Naive thymus-derived CD4-positive, alpha-beta T cell (primary cell): ENCODE measurements at places on chromosomes 11 and 22.

DNA sequence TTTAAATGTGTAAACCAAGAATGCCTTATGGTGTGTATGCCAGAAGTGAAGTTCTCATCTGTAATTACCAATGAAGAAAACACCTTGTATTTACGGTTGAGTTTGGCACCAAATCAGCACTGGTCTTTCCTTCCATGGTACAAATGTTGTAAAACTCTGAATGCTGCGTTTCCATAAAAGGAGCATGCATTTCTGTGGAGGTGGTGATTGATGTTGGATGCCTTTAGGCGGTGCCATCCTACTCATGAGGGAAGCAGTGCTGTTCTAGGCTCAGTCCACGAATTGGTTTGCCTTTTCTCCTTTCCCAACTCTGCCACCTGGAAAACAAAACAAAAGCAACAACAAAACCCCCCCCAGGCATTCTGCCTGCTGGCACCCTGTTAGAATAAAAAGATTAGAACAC, 124.4 kb downstream of the TEAD1 start:
- DNase-seq, result no peak

- DNase-seq, result no peak
Observed at GRCh38 chr11:69075421-69076128, 26.8 kb downstream of the TPCN2 start.

DNA sequence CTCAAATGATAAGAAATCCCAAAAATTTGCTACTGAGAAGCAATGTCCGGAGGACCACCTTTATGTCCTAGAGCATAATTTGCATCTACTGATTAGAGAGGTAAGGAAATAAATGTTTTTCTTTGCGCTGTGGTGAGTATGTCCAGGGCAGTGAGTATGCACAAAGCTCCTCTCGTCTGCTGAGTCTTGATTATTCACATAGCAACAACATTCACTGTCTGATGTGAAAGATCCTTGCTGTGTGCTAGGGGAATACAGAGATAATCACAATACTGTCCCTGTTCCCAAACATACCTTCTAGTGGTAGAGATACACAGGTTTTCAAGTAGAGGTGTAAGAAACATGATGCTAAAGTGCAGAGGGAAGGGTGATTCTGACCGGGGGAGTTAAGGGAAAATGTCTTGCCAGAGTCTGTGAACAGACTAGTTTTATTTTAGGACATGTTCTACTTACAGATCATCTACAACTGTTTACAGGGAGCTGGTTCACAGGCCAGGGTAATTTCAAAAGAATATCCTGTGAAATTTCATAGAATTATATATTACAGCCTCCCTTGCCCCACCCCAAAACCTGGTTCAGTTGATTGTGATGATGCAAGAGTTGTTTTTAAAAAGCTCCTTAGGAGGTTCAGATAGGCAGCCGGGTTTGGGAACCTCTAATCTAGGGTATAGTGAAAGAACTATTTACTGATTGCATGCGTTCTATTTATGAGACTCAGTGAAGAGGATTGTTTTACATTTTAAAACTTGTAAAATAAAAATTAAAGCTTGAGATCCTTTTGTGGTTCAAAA, 12.6 kb downstream of the MED17 start:
- no peak for DNase-seq

- DNase-seq, result no peak
Observed at GRCh38 chr22:37824674-37825641, 1.8 kb downstream of the GALR3 start.

GRCh38 chr22:22749167-22749758, 104.8 kb downstream of the GGTLC2 start:
- DNase-seq, result no peak

- DNase-seq, result no peak
Observed at GRCh38 chr11:27041141-27041899, 705 bp downstream of the BBOX1 start.

DNA sequence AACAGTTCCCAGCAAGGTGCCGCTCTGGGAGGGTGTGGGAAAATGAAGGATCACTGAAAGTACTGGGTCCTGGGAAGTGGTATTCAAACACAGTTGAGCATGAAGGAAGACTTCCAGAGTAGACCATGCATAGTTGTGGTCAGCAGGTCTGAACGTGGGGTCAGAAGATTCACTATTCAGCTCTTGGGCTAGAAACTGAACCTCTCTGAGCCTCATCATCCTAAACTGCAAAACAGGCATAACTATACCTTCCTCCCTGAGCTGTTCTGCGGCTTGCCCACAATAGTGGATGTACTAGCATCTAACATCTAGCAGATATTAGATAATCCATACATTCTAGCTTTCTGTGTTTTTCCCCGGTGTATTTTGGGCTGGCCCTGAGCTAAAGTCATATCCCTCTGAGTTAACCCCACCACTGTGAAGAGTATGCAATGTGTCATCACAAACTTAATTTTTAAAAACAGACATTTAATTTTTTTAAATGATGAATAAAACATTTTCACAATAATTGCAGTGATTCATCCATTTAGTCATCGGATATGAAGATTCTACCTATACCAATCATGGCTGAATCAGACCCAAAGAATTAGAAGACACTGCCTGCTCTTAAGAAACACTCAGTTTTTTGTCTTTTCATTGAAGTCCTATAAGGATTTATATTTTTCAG, 179.1 kb downstream of the BLID start:
- DNase-seq, result no peak

DNA sequence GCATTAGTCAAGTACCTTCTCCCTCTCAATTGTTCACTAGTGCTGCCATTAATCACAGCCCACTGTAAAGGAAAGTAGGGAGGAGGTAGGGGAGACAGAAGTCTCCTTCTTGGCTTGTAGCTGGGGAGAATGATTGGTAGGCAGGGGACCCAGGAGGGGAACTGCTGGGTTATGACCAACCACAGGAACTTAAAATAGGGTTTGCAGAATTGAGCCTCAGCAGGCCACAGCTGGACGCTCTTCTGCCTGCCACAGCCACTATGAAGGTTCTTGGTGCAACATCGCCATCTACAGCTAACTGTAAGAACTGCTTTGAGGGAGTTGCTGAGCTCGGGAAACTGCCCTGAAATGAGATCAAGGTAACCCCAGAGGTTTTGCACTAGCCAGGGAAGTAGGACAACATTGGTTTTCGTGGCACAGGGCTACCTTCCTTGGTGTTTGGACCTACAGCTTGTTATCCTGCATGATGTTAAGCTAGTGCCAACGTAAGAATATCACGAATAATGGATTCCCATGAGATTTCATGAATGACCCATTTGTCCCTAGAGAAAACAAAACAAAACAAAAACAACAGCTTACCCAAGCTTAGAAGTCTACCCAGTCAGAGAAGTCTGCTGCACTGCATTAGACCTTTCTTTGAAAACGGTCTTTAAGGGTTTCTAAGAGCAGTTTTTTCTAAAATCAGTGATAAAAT, 787.1 kb upstream of the API5 start:
- no peak for DNase-seq

DNA sequence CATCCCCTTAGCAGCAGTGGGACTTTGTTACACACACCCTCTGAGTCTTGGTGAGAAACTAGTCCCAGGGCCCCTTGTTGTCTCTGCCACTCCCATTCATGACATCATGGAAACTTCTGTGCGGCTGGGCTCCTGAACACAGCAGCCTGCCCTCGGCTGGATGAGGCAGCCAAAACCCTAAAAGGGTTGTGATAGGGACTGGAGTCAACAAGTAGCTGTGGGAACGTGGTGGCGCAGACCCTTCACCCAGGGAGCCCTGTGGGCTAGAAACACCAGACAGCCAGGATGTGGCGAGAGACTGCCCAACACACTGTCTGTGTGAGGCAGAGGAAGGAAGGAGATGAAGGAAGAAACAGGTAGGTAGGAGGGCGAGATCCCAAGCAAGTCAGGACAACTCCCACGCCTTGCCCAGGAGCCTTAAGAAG, 3.9 kb downstream of the CD3D start:
- DNase-seq, result peak; percentile 88

- no peak for DNase-seq
Observed at GRCh38 chr11:17233101-17233500, 25.3 kb upstream of the PIK3C2A start.

- DNase-seq, result no peak
Observed at GRCh38 chr11:132106096-132106982, 735.9 kb downstream of the NTM start.

DNA sequence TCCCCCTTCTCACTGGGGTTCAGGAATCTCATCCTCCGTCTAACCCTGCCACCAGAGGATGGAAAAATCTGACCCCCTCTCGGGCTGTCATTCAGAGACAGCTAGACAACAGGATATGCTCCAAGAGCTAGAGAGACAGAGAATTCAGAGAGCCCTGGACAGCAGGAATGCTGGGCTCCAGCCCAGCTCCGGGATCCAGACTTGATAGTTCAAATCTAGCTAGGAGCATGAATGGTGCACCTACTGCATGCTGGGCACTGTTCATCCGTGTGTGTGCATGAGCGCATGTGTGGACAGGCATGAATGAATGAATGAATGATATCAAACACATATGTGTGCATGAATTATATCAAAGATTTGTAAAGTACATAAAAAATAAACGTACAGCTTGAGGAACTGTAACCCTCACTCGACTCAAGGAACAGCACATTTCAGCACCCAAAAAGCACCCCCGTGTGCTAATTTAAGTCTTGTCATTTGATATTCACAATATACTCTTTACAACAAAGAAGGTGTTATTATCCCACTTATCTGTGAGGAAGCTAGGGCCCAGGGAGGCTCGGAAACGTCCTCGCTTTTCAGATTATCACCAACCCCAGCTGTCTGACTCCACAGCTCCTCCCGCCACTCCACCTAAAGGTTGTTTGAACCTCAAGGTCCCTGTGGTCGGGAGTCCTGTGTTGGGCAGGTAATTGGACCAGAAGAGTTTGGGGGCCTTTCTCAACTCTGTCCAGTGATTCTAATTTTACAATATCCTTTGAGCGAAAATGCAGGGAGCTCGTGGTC, 640 bp upstream of the VSIG10L2 start:
- no peak for DNase-seq

DNA sequence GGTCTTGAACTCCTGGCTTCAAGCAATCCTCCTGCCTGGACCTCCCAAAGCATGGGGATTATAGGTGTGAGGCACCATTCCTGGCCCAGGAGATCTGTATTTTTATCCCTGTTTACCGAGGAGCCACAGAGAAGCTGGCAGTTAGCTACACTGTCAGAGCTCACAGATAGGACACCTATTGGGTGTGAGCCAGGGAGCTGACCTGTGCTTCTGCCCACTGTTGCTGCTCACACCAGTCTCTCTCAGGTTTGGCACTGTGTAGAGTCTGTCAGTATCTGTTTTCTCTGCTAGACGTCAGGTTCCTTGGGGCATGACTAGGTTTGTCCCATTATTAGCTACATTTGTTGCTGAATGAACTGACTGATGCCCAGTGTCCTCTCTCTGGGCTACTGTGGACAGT, 17.5 kb downstream of the PPP6R2 start:
- no peak for DNase-seq

GRCh38 chr11:10488121-10488933, 33.3 kb downstream of the AMPD3 start:
- no peak for DNase-seq

DNA sequence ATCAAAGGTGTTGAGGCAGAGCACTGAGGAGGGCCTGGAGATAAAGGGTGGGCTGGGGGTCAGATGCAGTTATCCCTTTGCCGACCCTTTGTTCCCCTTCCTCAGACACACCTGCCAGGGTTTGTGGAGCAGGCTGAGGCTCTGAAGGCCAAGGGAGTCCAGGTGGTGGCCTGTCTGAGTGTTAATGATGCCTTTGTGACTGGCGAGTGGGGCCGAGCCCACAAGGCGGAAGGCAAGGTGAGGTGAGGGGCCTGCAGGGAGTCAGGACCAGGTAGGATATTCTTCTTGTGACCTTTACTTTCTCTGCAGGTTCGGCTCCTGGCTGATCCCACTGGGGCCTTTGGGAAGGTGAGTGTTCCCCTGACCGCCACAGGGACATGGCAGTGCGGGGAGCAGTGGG, 2.6 kb downstream of the PRDX5 start:
- DNase-seq, result no peak

- DNase-seq, result no peak
Observed at GRCh38 chr11:69968396-69969347, 109.4 kb upstream of the ANO1 start.

DNA sequence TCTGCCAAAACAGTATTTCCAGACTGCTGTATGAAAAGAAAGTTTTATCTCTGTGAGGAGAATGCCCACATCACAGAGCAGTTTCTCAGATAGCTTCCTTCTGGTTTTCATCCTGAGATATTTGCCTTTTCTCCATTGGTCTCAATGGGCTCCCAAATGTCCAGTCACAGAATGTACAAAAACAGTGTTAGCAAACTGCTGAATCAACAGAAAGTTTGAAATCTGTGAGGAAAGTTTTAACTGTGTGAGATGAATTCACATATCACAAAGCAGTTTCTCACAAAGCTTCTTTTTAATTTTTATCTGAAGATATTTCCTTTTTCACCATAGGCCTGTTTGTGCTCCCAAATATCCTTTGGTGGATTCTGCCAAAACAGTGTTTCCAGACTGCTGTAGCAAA, 207.2 kb upstream of the TRIM48 start:
- DNase-seq, result no peak

- no peak for DNase-seq
Observed at GRCh38 chr11:21545699-21546098, 647.2 kb upstream of the ANO5 start.

- DNase-seq, result peak; percentile 14
Observed at GRCh38 chr11:63614136-63614671, at the start of gene PLAAT3. TSS of gene PLAAT3 (minus strand) at chr11:63614433. CDS start at chr11:63614014, 419 bp downstream.

DNA sequence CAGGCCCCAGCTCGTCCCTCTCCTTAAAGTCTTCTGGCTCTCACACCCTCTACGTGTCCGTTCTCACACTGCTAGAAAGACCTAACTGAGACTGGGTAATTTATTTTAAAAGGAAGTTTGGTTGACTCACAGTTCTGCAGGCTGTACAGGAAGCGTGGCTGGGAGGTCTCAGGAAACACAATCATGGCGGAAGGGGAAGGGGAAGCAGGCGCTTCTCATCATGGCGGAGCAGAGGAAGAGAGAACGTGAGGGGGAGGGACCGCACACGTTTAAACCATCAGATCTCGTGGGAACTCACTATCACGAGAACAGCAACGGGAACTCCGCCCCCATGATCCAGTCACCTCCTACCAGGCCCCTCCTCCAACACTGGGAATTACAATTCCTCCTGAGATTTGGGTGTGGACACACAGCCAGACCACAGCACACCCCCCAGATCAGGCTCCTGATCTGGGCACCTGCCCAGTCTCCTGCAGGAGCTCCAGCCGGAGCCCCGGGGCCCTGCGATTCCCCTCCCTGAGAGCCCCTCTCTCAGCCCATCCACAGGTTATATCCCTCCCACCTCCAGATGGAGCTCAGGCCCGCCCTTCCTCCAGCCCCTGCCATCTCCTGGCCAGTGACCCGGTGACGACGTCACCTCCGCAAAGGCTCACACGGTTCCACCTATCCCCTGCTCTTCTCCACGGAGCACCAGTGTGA, 170.2 kb downstream of the BRD1 start:
- peak; percentile 83 for DNase-seq

DNA sequence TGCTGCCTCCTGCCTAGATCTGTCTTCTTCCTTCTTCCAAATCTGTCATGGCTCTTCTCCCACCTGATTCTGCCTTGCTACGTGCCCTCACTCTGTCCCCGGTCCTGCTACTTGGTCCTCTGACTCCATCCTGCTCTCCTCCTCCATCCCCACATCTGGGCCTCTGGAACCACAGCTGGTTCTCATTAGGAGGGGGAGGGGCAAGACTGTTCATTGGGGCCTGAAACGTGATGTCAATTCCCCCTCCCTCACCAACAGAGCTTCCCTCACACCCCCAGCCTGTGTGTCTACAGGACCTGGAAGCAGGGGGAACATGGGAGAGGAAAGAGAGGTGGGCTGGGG, 9.1 kb downstream of the DCHS1 start:
- no peak for DNase-seq

- no peak for DNase-seq
Observed at GRCh38 chr11:46309814-46310259, 32.4 kb downstream of the CREB3L1 start.

- DNase-seq, result no peak
Observed at GRCh38 chr11:36187622-36188021, 101.6 kb downstream of the COMMD9 start.
